Fibroblast of villous mesenchyme (primary cell): ENCODE measurements at places on chromosomes 5 and 9. TPM values are rescaled to one million over a fixed set of nuclear protein-coding genes. Genes with fewer than 3 reads are reported as not detected.

Gene ZFR
- 73.4 and 122 TPM in 2 replicates for total RNA-seq

Gene ESM1
- total RNA-seq = under 0.01 and 0.86 TPM in 2 replicates

Gene IL12B
- not detected in 2 replicates for total RNA-seq

Gene IL5
- not detected in 2 replicates for total RNA-seq

Gene ZCCHC10
- total RNA-seq = 11.0 and 25.5 TPM in 2 replicates

Gene EDIL3
- 57.0 and 108 TPM in 2 replicates for total RNA-seq

Gene IL4
- total RNA-seq = not detected in 2 replicates

Gene GLRA1
- not detected in 2 replicates for total RNA-seq

Gene PHF24
- not detected in 2 replicates for total RNA-seq
